ENCODE measurements at places on chromosomes 12 and 14.

DNA sequence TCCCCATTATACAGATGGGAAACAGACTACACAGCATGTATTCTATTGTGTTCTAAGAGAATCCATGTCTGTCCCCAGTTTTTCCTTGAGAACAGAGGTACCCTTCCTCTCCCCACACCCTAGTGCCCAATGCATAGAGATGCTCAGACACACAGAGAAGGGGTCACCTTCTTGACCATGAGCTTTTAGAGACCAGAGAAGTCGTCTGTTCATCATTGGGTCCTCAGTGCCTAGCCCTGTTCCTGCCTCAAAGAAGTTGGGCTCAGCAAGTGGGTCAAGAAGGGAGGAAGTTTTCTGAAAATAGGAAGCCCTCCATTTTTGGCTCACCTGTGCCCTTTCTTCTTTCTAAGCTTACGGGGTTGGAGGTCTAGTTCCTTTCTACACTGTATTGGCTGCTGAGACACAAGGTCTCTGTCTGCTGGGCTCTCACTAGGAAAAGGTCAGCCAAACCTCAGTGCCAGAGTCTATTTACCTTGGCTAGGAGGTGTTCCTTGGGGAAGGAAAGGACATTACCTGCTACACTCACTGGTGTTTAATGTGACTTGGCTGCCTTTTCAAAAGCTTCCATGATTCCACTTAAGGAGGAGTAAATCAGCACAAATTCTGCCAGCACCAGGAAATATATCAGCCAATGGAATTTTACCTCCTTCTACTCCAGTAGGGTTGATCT lies 198.5 kb upstream of the PWP1 start:
- no peak for DNase-seq

GRCh38 chr14:32073537-32074189 lies 3.4 kb upstream of the ARHGAP5 start:
- DNase-seq: no peak

GRCh38 chr12:46371718-46372543 lies 642 bp downstream of the SLC38A2 start:
- peak; percentile 43 for DNase-seq

DNA sequence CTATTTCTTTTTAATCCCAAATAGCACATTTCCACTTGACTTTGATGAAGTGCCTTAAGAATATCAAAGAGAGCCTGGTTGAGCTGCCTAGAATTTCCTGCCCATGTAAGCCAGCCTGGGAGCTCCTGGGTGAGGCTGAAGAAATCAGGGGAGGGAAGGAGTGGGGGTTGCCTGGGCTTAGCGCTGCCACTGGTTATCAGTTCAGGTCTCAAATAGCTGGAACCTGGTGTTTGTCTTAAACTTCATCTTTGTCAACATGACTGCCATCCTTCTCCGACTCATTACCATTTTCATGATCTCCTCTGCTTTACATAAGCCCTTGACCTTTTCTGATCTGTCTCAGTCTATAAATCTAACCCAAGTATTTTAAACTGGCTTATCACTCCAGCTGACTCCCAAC lies 151.5 kb downstream of the TTC8 start:
- no peak for DNase-seq

- no peak for DNase-seq
These were observed 516 bp downstream of the ANKRD9 start for GRCh38 chr14:102508774-102509745.

- no peak for DNase-seq
These were observed 21.5 kb downstream of the DYRK2 start for GRCh38 chr12:67669934-67670631.

- DNase-seq: no peak
These were observed 48.8 kb upstream of the PAPLN start for GRCh38 chr14:73188501-73188911.

DNA sequence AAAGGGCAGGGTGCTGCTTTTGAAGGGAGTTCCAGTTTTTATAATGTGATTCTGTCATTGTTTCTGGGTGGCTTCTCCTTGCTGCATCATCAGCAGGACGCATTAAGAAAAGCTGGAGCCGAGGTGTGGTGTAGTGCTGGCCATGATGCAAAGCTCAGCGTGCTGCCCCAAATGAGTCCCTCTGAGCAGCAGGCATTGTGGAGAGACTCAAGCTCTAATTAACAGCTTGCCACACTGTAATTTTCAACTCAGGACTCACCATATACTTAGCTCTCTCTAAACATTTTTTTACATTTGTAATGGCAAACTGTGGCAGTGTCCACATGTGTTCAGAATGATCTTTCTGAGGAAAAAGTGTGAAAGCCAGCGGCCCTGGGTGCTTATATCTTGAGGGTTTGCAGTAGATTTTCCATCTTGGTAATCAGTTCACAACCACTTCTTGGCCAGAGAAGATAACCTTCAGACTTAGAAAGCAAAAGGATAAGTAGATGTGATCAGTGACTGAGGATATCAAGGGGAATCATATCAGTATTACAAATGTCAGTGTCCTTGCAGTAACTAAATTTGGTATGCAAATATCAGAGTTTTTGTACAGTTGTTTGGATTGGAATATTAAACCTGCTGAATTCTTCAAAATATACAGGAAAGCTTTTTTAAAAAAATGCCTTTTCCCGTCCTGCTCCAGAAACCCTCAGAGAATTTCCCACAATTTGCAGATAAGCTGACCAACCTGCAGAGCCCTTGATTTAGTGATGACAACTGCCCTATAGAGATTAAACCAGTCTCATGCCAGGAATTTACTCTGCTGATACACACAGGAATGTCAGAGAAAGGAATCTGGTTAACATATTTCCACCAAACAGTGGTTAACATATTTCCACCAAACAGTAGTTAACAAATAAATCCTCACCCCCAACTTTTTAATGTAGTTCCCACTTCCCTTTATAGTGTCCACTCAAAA lies 63.6 kb downstream of the DAAM1 start:
- DNase-seq: no peak

GRCh38 chr12:67807814-67808213 lies 159.3 kb downstream of the DYRK2 start:
- no peak for DNase-seq

DNA sequence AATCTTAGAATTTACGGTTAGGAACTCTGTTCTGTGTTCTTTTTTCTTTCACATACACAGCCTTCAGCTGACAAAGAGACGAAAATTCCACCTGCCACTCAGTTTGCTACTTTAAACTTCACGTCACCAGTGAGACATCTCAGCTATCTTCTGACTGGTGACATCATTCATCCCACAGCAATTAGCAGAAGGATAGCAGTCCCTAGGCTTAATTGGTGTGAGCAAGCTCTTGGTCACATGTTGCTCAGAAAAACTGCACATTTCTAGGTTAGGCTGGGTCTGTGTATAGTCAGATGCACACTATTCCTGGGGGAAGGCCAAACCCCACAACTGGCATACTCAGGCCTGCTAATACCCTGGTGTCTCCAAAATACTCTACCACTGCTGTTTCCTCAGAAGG lies 23.9 kb downstream of the SLC7A7 start:
- DNase-seq: no peak

DNA sequence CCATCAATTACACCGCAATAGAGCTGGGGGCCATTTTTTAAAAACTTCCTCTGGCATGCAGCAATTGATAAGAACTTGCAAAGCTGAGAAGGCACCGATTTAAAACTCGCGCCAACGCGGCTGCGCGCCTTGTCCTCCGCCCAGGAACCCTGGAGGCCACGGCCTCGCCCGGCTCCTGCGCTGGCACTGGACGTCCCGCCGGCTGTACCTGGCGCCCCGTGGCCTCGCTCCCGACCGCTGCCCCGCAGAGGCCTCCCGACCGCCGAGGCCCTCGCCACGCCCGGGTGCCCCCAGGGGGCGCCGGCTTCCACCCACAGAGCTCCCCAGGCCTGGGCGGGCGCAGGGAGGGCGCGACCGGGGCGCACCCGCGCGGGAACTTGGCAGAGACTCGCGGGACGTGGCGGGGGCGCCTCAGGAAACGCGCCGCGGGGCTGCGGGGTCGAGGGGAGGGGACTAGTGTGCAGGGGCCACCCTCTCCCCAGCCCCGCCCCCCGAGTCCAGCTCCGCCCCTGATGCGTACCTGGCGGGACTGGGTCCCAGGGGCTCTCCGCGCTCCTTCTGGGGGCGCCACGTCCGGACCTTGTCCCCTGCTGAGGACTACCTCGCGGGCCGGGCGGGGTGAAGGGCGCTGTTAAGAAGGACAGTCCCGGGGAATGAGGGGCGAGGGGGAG lies 65.7 kb downstream of the TNFAIP2 start:
- DNase-seq: no peak

DNA sequence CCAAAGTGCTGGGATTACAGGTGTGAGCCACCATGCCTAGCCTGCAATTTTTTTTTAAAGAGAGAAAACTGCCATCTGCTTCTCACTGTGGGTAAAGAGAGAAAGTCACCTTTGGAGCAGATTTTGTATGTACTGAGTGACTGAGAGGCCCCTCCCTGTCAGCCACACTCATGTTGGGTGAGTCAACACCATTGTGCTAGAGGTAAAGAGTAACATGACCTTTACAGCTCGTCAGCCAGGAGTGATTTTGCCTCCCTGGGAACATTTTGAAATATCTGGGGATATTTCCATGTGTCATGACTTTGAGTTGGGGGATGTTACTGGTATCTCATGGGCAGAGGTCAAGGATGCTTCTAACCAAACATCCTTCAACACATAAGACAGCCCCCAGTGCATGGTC lies 115.2 kb downstream of the KSR2 start:
- DNase-seq: peak; percentile 58

GRCh38 chr14:91636604-91637003 lies 95.3 kb downstream of the CATSPERB start:
- no peak for DNase-seq

DNA sequence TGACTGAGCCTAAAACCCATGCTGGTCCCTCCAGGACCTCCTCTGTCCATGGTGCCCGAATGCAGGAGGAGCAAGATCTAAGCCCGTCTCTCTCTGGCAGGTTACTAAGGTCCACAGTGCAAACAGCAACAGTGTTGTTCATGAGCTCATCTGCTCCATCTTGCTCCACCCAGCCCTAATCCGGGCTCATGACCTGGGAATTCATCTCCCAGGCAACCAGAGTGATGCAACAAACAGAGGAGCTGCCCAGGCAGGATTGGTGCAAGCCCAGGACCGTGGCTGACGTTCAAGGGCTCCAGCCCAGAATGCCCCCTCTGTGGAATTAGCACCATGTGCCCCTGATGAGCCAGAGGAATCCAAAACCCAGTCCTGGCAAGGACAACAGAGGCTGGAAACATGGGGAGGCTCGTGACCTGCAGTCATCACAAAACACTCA lies 29.9 kb downstream of the HSPB8 start:
- DNase-seq: peak; percentile 54
